T-helper 2 cell treated with Interferon-gamma antibody and Interleukin-4, amounts not matched to agents 5 μg/mL and 100 μg/mL, for 36 hours (primary cell): ENCODE measurements at places on chromosomes 1 and 21.

DNA sequence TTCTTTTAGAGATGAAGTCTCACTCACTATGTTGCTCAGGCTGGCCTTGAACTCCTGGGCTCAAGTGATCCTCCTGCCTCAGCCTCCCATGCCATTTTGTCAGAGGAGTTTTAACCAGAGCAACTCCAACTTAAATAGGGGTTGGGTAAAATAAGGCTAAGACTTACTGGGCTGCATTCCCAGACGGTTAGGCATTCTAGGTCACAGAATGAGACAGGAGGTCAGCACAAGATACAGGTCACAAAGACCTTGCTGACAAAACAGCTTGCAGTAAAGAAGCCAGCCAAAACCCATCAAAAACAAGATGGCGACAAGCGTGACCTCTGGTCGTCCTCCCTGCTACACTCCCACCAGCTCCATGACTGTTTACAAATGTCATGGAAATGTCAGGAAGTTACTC, 5.7 kb upstream of the DNAH14 start:
- H3K36me3 ChIP-seq = no peaks in the 10 kb centered on the region
- no peak overlapping the region for H3K4me3 ChIP-seq
- H3K27me3 ChIP-seq = peaks cover 8% of the 10 kb centered on the region
- no peaks in the 10 kb centered on the region for H3K4me1 ChIP-seq
- no peak overlapping the region for H3K27ac ChIP-seq

DNA sequence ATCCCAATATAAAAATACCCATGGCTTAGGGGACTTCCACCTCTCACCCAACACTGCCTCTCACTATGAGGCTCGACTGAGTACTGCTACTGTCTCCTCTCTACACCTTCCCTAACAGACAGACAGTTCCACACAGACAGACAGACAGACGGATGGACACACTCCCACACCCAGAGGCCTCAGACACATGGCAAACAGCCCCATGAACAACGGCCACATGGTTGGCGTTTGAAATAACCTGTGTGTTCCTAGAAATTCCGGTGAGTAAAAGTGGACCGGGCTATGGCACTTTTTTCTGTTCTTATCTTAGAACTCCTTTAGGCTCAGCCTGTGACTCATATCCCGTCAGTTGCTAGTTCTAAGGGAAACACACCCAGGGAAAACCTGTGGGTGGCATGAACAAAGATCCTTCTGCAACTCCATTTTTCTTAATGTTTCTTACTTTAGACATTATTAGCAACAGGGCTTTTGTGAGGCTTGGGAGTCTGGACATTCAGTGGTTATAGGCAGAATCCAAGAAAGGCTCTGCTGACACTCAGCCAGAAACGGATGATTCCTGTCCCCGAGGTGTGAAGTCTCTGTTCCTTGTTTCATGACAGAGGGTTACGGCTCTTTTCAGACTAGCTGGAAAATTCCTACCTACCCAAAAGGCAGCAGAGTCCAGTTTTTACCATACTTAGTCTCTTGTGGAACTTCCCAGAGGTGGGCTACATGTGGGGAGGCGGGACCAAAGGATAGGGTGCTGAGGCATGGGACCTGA, 90.5 kb upstream of the TLR5 start:
- H3K36me3 ChIP-seq = peaks cover 8% of the 10 kb centered on the region
- H3K27ac ChIP-seq = no peak overlapping the region
- peaks cover 41% of the 10 kb centered on the region for H3K4me1 ChIP-seq
- no peak overlapping the region for H3K4me3 ChIP-seq

- H3K27me3 ChIP-seq = no peaks in the 10 kb centered on the region
- H3K27ac ChIP-seq = no peak overlapping the region
- H3K4me1 ChIP-seq = no peaks in the 10 kb centered on the region
- DNase-seq = no peak
Observed at GRCh38 chr1:153428791-153429190, 12.5 kb downstream of the S100A7A start.

- no peaks in the 10 kb centered on the region for H3K36me3 ChIP-seq
- H3K27ac ChIP-seq = no peak overlapping the region
- no peak overlapping the region for H3K4me3 ChIP-seq
- no peaks in the 10 kb centered on the region for H3K27me3 ChIP-seq
- no peak for DNase-seq
Observed at GRCh38 chr1:14350197-14350596, 248.3 kb upstream of the KAZN start.

DNA sequence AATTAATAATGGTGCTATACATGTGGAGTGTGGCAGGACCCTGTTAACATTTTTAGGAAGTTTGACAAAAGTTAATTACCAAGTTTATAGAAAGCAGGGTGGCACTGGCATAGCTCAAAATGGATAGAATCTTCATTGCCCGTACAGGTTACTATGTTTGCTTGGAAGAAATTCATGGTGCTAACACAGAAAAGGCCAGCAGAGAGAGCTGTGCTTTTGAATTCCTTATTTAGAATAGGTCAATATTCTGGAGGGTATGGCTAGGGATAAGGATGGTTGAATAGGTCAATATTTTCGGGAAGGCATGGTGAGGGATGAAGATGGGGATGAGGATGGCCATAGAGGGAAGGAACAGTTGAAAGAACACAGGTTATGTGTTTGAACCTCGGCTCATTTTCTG, 345.1 kb downstream of the LMO4 start:
- H3K27me3 ChIP-seq = no peaks in the 10 kb centered on the region
- no peaks in the 10 kb centered on the region for H3K4me1 ChIP-seq
- no peak overlapping the region for H3K27ac ChIP-seq
- DNase-seq = no peak
- no peak overlapping the region for H3K4me3 ChIP-seq
